ENCODE measurements at places on chromosomes 2 and 18. TPM values are rescaled to one million over a fixed set of nuclear protein-coding genes. Genes with fewer than 3 reads are reported as not detected.

DNA sequence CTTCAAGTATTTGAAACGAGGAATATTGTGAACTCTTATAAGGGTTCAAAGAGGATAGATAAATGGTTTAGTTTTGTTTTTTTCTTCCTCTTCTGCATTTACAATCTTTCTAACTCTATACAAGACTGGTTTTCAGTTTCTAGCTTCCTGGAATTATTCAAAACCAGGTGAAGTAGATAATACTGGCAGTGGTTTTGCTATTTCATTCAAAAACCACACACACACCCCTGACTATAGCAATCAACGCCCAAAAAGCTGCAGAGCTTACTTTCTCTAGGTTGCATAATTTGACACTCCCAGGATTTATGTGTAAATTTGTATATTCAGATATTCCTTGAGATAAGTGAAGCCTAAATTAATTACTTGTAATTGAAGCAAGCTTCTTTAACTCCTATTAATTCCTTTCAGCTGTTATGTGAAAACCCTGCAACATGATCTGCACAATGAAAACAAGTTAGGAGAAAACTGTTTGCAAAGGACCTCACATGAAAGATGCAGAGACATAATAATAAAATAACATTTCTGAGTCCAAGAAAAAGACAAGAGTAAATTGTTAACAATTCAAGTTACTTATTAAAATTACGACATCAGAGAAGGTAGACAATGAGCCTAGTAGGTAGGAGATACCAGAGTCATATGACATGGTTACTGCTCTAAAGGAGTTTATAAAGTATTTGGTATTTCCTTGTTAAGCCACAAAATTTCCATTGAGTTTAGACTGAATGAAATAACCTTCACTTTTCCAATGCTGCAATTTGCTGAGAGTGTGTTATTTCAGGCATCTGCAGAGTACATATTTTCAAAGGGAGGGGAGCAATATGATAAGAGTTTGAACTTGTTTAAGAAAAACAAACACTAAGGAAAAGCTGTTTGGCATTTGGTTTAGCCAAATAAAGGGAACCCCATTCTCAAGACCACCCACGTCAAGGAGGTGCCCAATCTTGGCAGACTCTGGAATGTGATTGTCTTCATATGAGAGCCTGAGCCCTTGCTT, 1.6 kb upstream of the NFE2L2 start:
- no peak for DNase-seq

DNA sequence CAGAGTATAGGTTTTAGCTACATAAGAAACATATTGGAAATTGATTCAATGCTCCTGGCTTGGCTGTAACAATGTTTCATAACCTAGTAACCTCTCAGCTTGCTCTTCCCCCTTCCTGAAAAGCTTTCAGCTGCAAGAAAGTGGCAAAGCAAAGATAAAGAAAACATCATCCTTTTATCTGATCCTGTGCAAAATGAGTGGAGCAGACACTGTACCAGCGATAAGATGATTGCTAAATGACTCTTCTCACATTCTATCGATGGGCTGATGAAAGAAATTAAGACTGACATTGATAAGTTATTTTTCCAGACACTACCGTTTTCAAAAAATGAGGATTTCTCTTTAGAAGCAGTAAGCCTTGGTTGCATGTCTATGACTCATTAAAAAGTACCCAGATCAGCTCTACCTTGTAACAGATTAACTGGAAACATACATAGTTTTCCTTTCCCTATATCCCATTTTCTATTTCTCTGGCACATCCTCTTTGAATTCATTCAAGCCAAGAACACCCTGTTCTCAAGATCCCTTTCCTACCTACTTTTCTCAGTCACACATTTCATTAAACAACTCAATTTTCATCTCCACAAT, 87.1 kb upstream of the LYPD1 start:
- no peak for DNase-seq

DYSF gene
- 10.1 TPM for total RNA-seq

CHRND gene
- total RNA-seq: not detected

CRYBA2 gene
- total RNA-seq: not detected

Data from vagina (tissue), 2 donors.